ENCODE measurements at places on chromosomes 2 and 18. TPM values are rescaled to one million over a fixed set of nuclear protein-coding genes. Genes with fewer than 3 reads are reported as not detected.

Gene GALM
- total RNA-seq, result 10.1 TPM

Gene MATN3
- 7.6 TPM for total RNA-seq

Gene LOXHD1
- total RNA-seq, result 0.14 TPM

DNA sequence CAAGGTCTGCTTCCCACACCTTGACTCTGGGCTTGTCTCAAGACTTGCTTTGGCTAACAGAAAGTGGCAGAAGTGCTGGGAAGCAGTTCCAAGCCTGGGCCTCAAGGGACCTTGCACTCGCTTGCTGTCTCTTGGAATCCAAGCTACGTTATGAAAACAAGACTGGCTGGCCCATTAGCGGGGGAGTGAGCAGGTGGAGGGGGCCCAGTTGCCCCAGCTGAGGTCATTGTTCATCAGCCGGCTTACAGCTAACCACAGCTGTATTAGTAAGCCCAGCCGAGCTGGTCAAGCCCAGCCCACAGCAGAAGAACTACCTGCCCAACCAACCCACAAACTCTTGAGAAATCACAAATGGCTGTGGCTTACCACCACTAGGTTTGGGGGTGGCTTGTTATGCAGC lies 63.1 kb downstream of the MARCO start:
- DNase-seq, result peak; percentile 61

Gene GULP1
- 99.3 TPM for total RNA-seq

Gene OSBPL6
- total RNA-seq, result 3.8 TPM

DNA sequence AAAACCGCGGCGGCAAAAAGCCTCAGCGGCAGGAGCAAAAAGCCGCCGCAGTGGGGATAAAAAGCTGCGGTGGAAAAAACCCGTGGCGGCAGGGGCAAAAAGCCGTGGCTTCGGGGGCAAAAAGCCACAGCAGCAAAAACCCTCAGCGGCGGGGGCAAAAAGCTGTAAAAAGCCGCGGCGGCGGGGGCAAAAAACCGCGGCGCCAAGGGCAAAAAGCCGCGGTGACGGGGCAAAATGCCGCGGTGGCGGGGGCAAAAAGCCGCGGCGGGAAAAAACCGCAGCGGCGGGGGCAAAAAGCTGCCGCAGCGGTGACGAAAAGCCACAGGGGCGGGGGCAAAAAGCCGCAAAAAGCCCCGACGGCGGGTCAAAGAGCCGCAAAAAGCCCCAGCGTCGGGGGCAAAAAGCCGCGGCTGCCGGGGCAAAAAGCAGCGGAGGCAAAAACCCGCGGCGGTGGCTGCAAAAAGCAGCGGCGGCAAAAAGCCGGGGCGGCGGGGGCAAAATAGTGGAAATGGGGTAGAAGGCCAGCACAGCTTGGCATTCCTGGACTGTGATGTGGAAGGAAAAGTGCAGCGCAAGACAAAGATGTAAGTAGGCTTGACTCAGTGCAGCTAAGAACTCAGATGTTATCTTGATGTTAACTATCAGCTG lies 151.8 kb downstream of the ANKRD30BL start:
- DNase-seq, result no peak

GRCh38 chr2:235709124-235709813 lies 215.4 kb downstream of the AGAP1 start:
- DNase-seq, result peak; percentile 56

Gene GKN1
- not detected for total RNA-seq

Gene GPR155
- total RNA-seq, result 1.7 TPM

GRCh38 chr18:8776013-8776943 lies 70.9 kb downstream of the MTCL1 start:
- no peak for DNase-seq

- DNase-seq, result no peak
Measured at GRCh38 chr2:58701688-58702301, 460.7 kb upstream of the FANCL start.

Gene MAL
- total RNA-seq, result 19.1 TPM

GRCh38 chr2:105235388-105236059 lies 6.0 kb upstream of the GPR45 start:
- DNase-seq, result peak; percentile 54

Gene CFAP221
- total RNA-seq, result 1.8 TPM

GRCh38 chr2:29526587-29527586 lies 394.5 kb downstream of the ALK start:
- DNase-seq, result no peak

DNA sequence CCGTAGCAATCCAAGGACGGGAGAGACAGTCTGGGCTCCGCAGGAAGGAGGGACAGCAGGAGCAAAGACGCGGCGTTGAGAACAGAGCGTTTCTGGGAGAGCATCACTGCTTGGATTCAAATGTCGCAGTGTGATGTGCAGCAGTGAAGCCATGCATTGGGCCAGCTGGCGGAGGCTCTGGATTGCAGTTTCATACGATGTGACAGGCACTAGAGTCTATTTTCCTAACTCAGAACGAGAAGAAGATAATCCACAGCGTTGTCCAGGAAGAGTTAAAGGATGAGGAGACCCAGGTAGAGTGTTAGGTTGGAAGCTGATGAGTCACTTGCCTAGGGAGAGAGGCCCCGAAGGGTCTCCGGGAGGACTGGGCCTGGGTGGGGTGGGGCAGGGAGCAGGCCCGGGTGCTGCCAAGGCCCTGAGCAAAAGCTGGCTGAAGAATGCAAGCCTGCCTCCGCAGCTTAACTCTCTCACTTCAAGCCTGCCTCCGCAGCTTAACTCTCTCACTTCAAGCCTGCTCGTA lies 17.7 kb upstream of the SEMA4C start:
- DNase-seq, result no peak

DNA sequence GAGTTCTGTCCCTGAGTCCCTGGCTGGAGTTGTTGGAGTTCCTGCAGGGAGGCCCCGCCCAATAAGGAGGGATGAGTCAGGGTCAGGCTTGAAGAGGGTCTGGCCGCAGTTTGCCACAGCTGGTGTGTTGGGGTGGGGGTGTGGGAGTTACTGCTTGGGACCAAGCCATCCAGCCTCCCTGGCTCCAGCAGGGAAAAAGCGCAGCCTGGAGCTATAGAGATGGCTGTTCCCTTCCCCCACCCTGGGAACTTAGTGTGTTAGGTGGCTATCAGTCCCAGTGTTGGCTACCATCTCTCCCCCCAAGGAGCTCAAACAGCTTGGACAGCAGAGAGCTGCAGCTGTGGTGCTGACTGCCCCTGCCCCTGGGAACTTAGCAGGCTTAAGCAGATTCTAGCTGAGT lies 13.2 kb upstream of the TANK start:
- DNase-seq, result no peak

GRCh38 chr2:138395565-138396306 lies 105.8 kb upstream of the SPOPL start:
- DNase-seq, result peak; percentile 9

- no peak for DNase-seq
Measured at GRCh38 chr18:37494406-37494805, 71.2 kb downstream of the CELF4 start.

- DNase-seq, result no peak
Measured at GRCh38 chr2:7154656-7155055, 237.4 kb downstream of the RNF144A start.

DNA sequence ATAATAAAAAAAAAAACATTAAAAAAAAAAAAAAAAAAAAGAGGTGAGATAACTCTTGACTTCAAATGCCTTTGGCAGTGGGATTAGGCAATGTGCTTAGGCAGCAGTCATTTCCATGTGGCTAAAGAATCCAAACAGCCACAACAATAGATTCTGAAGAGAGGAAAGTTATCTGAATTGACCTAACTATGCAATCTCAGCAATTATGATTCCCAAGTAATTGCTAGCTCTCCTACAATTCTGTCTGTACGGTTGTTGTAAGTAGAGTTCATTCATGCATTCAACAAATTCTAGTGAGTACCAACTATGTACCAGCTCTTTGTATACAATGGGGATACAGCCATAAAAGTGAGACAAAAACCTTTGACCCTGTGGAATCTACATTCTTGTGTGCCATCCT lies 3.6 kb downstream of the SRD5A2 start:
- DNase-seq, result no peak

- DNase-seq, result no peak
Measured at GRCh38 chr2:119680457-119681202, 1.6 kb downstream of the TMEM177 start.

DNA sequence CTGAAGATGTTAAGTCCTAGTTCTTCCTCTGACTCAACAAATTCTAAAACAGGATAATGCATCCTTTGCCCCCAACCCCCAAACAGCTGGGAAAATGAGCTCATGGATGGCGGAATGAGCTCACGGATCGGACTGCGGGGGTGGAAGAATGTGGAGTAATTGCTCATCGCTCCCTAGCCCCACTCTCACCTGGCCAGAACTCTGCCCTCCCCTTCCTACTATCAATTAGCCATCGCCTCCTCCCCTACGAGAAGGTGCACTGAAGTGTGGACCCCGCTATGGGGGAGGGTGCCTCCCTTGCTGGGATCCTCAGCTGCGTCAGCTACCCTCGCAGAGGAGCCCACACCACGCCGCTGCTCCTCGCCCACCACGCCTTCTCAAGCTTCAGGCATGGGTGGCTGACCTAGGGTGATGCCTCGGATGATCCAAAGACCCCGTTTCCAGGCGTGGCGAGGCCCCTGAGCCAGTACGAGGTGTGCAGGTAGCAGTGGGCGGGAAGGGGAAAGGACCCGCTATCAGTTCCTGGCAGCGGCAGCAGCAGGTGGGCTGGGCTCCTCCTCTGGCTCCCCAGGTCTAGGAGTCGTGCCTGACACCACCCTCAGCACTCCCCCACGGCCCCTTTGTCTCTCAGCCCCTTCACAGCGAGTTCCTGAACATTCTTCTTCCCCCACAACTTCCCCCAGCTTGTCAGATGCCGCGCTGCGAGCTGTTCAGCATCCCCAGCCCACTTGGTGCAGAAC lies 82.1 kb upstream of the POMC start:
- peak; percentile 74 for DNase-seq

- DNase-seq, result peak; percentile 61
Measured at GRCh38 chr2:235270956-235271355, 222.9 kb upstream of the AGAP1 start.

- DNase-seq, result no peak
Measured at GRCh38 chr2:204321027-204321800, 224.1 kb upstream of the PARD3B start.

Gene TCF23
- not detected for total RNA-seq

DNA sequence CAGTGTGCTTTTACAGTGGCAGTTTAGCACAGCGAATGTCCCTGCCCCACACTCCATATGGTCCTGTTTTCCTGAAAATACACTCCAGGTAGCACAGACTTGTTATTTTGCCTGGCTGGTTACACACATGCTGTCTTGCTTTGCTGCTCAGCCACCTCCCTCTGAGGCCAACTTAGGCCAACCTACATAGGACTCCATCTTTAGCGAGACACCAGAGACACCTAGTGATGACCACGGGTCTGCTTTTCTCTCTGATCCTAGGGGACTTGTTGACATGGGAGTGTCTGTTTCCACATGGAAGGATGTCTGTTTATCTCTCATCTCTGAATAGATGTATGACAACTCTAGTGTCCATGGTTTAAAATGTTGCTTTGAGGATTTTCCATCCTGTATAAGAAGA lies 43.3 kb downstream of the PLEKHB2 start:
- DNase-seq, result no peak

Gene ADAM17
- total RNA-seq, result 61.3 TPM

- DNase-seq, result no peak
Measured at GRCh38 chr2:207828361-207829057, 58.8 kb upstream of the FZD5 start.

GRCh38 chr2:160551259-160551658 lies 57.7 kb upstream of the RBMS1 start:
- no peak for DNase-seq

Data from kidney epithelial cell (primary cell).